Mesothelial cell of epicardium (in vitro differentiated cells): ENCODE measurements at places on chromosomes 2 and 18. TPM values are rescaled to one million over a fixed set of nuclear protein-coding genes. Genes with fewer than 3 reads are reported as not detected.

Gene ALKAL2
- total RNA-seq, result 0.50 to 1.4 TPM (median 1.1 TPM) in 3 replicates

Gene STK11IP
- 39.8 to 47.7 TPM (median 41.0 TPM) in 3 replicates for total RNA-seq

Gene TOGARAM2
- 0.16 to 0.40 TPM (median 0.38 TPM) in 3 replicates for total RNA-seq

Gene ABCG8
- total RNA-seq, result not detected in 3 replicates

Gene ADRA2B
- total RNA-seq, result 0.51 to 0.63 TPM (median 0.56 TPM) in 3 replicates

Gene REG1B
- total RNA-seq, result not detected in 3 replicates

- H3K27ac ChIP-seq, result no peak overlapping the region
- peaks cover 27% of the 10 kb centered on the region for H3K27me3 ChIP-seq
- H3K4me3 ChIP-seq, result no peak overlapping the region
Measured at GRCh38 chr2:29742656-29743055, 178.7 kb downstream of the ALK start.

- H3K4me1 ChIP-seq, result no peaks in the 10 kb centered on the region
- no peaks in the 10 kb centered on the region for H3K27me3 ChIP-seq
- H3K27ac ChIP-seq, result no peak overlapping the region
- H3K36me3 ChIP-seq, result peaks cover 24% of the 10 kb centered on the region
- no peak for DNase-seq
Measured at GRCh38 chr2:110647777-110648176, 30.1 kb downstream of the BUB1 start.

- H3K27me3 ChIP-seq, result no peaks in the 10 kb centered on the region
Measured at GRCh38 chr2:217843324-217843723, 159.5 kb downstream of the TNS1 start.

GRCh38 chr2:224861266-224861665 lies 145.1 kb upstream of the CCDC195 start:
- no peaks in the 10 kb centered on the region for H3K36me3 ChIP-seq
- no peaks in the 10 kb centered on the region for H3K27me3 ChIP-seq
- peak overlapping the region; percentile 35 for H3K27ac ChIP-seq
- no peak for DNase-seq
- peaks cover 19% of the 10 kb centered on the region for H3K4me1 ChIP-seq

DNA sequence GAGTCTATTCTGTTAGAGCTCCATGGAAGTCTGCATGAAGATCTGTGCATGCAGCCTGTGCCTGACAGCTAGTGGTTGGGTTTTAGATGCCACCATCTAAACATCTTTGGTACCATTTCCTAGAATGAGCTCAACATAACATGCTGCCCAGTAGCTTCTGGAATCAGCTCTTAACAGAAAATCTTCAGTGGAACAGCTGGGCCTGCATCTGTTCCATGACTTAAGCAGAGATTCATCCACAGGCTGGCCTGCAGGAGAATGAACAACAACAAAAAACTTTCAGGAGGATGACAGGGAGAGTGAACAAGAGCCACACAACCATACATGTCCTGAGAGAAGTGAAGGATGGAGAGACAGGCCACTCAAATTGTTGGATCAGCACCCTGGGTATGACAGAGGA lies 316.6 kb downstream of the RDH14 start:
- H3K36me3 ChIP-seq, result no peaks in the 10 kb centered on the region
- no peaks in the 10 kb centered on the region for H3K27me3 ChIP-seq
- no peaks in the 10 kb centered on the region for H3K4me1 ChIP-seq
- H3K27ac ChIP-seq, result no peak overlapping the region

DNA sequence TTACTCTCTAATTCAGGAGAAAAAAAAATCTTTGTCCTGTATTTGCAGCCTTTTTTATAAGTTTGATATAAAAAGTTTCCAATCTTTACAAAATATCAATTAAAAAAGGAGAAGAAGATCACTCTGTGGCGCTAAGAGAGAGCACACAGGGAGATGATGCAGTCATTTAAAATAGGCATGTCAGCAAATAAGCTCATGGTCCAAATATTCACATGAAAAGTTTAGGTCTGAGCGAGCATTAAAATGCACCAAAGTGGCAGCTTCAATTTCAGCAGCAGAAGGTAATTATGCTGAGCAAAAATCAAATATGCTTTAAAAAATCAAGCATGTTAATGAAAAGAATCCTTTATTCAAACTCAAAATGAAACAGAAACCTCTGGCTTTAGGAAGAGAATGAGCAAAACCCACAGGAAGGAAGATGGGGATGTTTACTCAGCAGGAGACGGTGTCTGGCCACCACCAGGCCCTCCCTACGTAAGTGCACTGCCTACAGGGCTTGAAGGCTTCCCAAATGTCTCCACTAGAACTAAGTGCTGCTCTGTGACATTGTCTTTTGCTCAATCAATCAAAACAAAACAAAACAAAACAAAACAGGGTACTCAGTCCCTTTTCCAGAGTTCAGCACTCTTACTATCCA lies 120.4 kb downstream of the L3MBTL4 start:
- DNase-seq, result no peak
- H3K27me3 ChIP-seq, result no peaks in the 10 kb centered on the region
- no peak overlapping the region for H3K4me3 ChIP-seq
- no peak overlapping the region for H3K27ac ChIP-seq

GRCh38 chr2:110126906-110127305 lies 11.3 kb upstream of the MALL start:
- peaks cover under 1% of the 10 kb centered on the region for H3K36me3 ChIP-seq
- H3K4me3 ChIP-seq, result no peak overlapping the region
- DNase-seq, result no peak
- H3K4me1 ChIP-seq, result peaks cover 9% of the 10 kb centered on the region
- no peaks in the 10 kb centered on the region for H3K27me3 ChIP-seq
- H3K27ac ChIP-seq, result no peak overlapping the region

GRCh38 chr2:121297217-121297830 lies 12.3 kb upstream of the TFCP2L1 start:
- H3K27me3 ChIP-seq, result peaks cover 23% of the 10 kb centered on the region
- DNase-seq, result no peak
- no peak overlapping the region for H3K4me3 ChIP-seq
